Stimulated activated naive CD8-positive, alpha-beta T cell treated with anti-CD3 and anti-CD28 coated beads, Interleukin-15, Interleukin-2, amounts not matched to agents 100 U/mL and 50 U/mL, for 24 hours (primary cell): ENCODE measurements at places on chromosomes 3 and 15.

- DNase-seq: no peak
Measured at GRCh38 chr3:14678015-14678503, 3.1 kb downstream of the C3orf20 start.

- DNase-seq: no peak
Measured at GRCh38 chr3:50323092-50323600, 601 bp upstream of the HYAL2 start.

DNA sequence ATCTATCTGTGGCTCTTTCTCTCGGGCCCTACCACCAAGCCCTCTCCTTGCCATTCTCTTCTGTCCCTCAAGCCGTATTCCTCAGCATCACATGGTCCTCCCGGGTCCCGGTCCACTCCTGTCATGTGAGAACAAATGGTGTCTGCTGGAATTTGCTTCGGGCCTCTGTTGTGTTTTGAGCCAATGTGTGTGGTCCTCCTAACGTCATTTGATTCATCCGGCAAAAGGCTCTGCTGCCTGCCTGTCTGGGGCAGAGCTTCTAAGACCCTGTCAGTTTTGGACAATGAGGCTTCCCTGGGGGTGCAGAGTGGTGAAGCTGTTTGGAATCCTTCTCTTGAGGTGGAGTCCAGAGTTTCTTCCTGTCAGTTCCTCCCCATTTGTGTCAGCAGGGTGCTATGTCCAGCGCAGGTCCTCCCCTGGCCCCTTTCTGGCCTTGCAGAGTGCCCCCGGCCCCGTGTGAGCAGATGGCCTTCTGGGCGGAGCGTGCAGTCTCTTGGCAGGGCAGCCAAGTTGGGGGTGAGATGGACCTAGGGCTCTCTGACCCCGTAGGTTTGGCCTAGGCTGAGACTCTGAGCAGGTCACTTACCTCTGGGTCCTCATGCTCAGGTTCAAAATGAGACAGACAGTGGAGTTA, 93.6 kb downstream of the APBA2 start:
- DNase-seq: no peak

GRCh38 chr3:40580494-40581091, 55.8 kb downstream of the ZNF621 start:
- DNase-seq: peak; percentile 64

DNA sequence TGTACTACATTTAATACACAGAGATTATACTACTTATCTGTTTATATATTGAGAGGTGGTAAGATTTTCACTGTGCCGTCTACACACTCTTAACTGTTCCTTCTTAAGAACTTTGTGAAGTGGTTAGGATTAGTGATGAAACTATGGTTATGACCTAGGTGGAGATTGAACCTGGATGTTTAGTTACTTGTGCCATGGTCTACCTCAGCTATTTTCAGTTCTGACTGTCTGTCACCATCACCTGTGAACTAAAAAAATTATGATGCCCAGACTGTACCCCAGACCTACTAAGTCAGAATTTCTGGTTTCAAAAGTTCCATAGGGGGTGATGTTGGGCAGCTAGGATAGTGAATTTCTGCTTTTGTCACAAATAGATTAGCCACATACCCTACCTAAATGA, 6.4 kb downstream of the RASA2 start:
- no peak for DNase-seq

GRCh38 chr3:186849374-186849975, 7.0 kb downstream of the ADIPOQ start:
- DNase-seq: no peak

GRCh38 chr3:34015204-34016142, 217.0 kb downstream of the PDCD6IP start:
- DNase-seq: no peak

DNA sequence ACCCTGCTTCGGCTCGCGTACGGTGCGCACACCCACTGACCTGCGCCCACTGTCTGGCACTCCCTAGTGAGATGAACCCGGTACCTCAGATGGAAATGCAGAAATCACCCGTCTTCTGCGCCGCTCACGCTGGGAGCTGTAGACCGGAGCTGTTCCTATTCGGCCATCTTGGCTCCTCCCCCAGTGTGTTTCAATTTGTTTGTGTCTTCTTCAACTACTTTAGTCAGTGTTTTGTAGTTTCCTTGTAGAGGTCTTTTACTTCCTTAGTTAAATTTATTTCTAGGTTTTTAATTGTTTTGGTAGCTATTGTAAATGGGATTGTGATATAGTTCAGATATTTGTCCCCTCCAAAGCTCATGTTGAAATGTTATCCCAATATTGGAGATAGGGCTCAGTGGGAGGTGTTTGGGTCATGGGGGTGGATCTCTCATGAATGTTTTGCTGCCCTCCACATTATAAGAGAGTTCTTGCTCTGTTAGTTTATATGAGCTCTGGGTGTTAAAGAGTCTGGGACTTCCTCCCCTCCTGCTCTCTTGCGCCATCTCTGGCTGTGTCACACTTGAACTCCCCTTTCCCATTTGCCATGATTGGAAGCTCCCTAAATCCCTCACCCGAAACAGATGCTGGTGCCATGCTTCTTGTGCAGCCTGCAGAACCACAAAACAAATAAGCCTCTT, 304.4 kb downstream of the DOCK3 start:
- DNase-seq: no peak

DNA sequence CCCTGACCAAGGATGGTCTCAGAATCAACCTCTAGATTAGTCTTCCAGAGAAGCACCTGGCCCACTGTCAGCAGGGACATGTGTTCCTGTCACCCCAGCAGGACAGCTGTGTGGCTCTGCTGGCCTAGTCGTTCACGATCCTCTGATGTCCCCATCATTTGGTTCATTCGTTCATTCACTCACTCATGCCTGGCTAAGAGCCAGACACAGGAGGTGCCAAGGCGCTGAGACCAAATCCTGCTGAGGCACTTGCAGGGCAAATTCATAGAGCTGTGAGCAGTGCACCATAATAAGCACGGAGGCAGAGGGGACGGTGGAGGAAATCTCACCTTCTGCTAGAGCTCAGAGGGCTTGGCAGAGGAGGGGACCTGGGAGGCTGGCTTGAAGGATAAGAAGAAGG, 49.9 kb upstream of the FGD5 start:
- DNase-seq: no peak

DNA sequence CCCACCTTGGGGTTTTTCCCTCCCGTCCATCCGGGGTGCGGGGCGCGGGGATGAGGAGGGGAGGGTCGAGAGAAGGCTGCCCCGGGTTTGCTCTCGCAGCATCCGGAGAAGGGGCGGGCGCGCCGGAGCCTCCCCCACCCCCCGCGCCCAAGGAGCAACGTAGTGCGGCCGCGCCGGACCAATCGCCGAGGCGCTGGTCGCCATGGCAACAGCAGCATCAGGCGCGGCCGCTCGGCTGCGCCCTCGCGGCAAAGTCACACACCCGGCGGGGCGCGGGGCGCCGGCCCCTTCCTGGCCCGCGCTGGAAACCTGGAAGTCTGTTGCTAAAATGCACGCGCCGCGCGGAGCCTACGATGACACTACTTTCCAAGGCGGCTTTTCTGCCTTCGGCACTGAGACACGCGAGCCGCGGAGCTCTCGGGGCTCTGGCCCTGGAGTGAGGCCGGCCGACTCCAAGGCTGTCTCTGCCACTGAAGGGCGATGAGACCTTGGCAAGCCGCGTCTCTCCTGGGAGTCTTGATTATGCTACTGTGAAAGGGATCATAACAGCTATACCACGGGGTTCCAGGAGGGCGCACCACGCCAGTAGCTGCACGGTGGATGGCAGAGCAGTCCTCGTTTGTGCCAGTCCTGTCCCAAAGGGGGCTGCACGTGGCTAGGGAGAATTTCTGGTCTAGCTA, at the start of gene IQSEC1:
TSS of gene IQSEC1 (minus strand) at position 104 of the 680 bp plus-strand sequence. CDS start 415 bp downstream, outside the sequence.
- peak; percentile 82 for DNase-seq

DNA sequence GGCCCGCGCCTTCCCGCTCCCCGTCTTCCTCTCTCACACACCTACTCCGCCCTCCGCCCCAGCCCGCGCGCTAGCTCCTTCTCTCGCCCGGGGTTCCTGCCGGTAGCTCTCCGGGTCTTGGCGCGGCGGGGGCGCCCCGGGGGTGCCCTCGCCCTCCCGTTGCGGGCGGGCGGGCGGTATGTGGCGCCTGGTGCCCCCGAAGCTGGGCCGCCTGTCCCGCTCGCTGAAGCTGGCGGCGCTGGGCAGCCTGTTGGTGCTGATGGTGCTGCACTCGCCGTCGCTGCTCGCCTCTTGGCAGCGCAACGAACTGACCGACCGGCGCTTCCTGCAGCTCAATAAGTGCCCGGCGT, 507 bp downstream of the DIPK2A start:
- DNase-seq: peak; percentile 67

- no peak for DNase-seq
Measured at GRCh38 chr3:8507496-8507895, 5.9 kb downstream of the LMCD1 start.

- DNase-seq: no peak
Measured at GRCh38 chr3:50380405-50381085, 21.2 kb upstream of the TMEM115 start.

- DNase-seq: no peak
Measured at GRCh38 chr15:74727727-74728126, 2.4 kb upstream of the CYP1A1 start.

- no peak for DNase-seq
Measured at GRCh38 chr3:10447527-10448260, 57.7 kb downstream of the ATP2B2 start.

DNA sequence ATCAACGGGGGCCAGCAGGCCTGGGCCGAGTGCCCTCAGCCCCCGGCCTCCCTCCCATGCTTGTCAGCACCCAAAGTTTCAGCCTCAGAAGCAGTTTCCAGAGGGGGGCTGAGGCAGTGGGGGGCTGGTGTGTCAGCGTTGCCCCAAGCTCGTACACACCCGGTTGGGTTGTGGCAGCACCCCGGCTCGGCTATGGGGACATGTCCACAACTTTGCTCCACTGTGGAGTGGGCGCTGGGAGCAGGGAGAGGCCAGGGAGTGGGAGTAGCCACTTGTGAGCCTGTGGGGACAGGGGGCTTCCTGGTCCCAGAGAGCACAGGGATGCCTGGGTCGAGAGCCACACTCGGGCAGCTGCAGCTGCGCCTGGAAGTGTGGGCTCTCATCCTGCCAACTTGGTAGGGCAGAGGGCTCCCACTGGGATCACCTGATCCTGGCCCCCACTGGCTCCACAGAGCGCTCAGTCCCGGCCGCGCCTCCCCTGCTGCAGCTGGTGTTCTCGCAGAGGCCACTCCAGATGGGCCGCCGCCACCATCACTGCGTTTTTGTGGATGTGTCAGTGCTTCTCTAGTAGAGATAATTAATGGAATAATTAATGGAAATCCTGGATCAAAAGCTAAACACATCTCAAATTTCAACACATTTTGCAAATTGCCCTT, 75.1 kb downstream of the NR1D2 start:
- DNase-seq: no peak

GRCh38 chr3:32978331-32978730, 26.9 kb downstream of the CCR4 start:
- DNase-seq: no peak

DNA sequence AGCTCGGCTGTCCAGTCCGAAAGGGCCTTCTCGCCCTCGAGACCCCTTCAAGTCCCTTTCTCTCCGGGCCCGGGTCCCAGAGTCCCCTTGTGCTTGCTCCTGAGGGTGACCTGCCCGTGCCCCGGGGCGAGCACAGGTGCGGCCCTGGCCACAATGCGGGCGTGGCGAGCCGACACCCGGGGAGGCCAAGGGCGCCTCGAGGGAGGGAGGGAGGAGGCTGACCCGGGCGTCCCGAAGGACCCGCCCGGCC, 810 bp upstream of the MEF2A start:
- no peak for DNase-seq

DNA sequence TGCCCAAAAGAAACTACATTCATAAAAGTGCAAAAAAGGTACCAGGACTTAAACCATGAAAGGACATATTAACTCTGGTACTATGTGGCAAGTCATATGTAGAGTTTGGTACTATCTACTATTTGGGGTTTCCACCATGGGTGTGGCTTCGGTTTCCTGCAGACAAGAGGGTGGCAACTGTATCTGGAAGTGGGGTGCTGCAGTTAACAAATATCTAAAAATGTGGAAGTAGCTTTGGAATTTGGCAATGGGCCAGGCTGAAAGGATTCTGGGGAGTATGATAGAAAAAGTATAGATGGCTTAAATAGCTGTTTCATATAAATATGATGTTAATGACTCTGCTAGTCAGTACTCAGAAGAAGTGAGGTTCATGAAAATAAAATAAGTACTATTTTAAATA, 44.0 kb downstream of the PLSCR2 start:
- DNase-seq: no peak

DNA sequence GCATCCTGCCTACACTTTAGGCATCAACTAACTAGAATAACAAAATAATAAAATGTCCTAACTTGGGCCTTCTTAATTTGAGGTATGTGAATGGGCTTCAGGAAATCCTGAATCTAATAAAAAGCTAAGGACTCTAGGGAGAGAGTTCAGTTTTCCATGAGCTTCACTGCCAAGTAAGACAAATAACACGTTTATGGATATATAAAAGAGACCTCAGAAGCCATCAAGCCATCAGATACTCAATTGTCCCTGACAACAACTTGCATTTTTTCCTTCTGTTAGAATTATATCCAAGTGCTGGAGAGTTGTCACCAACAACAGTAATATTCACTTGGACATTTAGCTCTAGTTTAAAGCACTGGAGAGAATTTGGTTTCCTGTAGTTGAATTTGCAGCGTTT, 102.4 kb upstream of the IGSF10 start:
- DNase-seq: no peak

GRCh38 chr3:190042558-190042957, 78.1 kb downstream of the P3H2 start:
- DNase-seq: no peak

DNA sequence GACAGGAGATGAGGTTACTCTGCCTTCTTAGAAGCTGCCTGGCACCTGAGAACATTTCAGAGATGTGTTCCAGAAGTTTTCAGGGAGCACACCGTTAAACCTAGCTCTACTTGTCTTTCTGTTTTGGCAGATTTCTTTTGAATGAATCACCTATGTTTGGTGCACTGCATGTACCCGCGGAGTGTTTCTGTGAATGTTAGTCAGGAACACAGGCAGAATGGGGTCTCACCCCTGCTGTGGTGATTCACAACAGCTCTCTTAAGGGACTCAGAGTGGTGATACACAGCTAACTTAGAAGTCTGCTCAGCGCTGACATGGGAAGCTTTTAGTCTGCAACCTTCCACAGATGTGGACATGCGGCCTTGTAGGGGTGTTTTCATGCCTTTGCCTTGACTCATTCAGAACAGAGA, 24.0 kb downstream of the TSEN2 start:
- DNase-seq: no peak

DNA sequence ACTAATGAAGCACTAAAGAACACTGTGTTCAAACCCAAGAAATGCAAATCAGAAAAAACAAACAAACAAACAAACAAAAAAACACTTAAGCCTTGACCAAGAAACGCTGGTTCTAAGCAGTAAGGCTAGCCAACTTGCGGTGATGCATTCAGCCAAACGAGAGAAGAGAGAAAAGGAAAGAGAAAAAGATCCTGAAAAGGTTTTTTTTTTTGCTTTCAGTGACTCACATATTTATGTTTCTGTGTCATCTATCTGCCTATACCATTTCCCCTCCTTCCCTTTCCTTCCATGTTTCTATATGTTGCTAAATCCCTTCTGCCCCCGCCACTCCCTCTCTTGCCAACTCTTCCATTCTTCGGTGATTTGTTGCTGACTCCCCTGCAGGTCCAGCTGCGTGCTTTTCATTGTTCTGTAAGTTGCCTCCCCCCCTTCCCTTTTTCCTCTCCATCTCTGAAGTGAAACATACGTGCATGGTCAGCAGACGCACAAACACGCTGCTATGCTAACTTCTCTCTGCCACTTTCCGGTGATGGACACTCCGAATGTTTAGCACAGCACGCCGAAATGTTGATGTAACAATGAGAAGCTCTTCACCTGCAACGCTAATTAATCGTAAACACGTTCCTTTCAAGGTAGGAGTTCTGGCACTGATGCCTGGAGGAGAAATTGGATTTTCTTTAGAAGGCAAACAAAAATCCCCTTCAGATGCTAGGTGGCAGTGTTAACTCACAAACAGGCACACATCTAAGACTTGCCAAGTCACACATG, 154.4 kb downstream of the TUSC7 start:
- no peak for DNase-seq

GRCh38 chr3:133413161-133414020, 13.5 kb downstream of the BFSP2 start:
- DNase-seq: no peak
